ENCODE measurements at places on chromosomes 4 and X. TPM values are rescaled to one million over a fixed set of nuclear protein-coding genes. Genes with fewer than 3 reads are reported as not detected.

DNA sequence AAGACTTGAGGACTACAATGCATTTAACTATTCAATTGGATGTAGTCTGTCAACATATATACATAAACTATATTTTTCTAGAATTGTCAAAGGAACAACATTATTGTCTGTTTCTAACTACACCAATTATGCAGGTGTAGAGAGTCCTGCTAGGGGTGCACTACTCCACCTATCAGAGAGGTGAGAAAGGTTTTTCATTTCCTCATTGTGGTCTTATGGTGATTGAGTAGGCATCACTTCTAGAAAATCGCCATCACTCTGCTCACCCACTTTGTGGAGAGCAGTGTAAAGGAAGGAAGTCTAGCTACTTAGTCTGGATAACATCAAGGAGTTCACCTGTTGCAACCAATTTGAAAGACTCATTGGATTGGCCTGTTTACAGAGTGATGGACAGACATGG, 4.4 kb upstream of the ADH1C start:
- no peaks in the 10 kb centered on the region for H3K27me3 ChIP-seq
- H3K4me3 ChIP-seq: no peak overlapping the region
- H3K36me3 ChIP-seq: no peaks in the 10 kb centered on the region

- H3K27me3 ChIP-seq: no peaks in the 10 kb centered on the region
- H3K36me3 ChIP-seq: peaks cover 5% of the 10 kb centered on the region
- peak overlapping the region; percentile 4 for H3K4me3 ChIP-seq
- peaks cover 10% of the 10 kb centered on the region for H3K4me1 ChIP-seq
These were observed 174.3 kb downstream of the ADGRL3 start for GRCh38 chr4:61374447-61374891.

GRCh38 chrX:10015723-10016518, 48.8 kb downstream of the CLDN34 start:
- no peak for DNase-seq
- no peaks in the 10 kb centered on the region for H3K27me3 ChIP-seq
- peak overlapping the region; percentile 76 for H3K27ac ChIP-seq
- H3K4me3 ChIP-seq: peak overlapping the region; percentile 85
- peaks cover 12% of the 10 kb centered on the region for H3K4me1 ChIP-seq

SPANXD gene
- total RNA-seq: not detected

DNA sequence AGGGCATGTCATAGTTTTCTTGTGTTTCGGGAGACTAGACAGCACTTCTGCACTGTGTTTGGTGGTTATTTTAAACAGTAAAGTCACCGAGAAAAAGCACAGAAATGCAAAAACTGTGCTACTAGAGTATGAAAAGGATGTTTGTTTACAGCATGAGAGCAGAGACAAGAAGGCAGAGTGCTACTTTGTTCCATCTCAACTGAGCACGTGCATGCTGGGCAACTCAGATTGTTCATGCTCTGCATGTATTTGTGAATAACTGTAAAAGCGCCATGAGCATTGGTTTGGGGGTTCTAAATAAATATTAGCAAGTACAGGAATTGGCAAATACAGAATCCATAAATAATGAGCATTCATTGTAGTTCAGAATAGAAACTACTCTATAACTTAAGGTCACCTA, 7.4 kb downstream of the EVC start:
- H3K4me1 ChIP-seq: peaks cover 6% of the 10 kb centered on the region
- H3K27me3 ChIP-seq: no peaks in the 10 kb centered on the region
- no peak overlapping the region for H3K4me3 ChIP-seq
- no peak for DNase-seq
- no peak overlapping the region for H3K27ac ChIP-seq

GRCh38 chrX:139708067-139708466, at the start of gene MCF2:
Gene MCF2, minus strand, starts transcription at chrX:139708167. Its CDS starts 56,423 bp downstream, at chrX:139651744.
- no peak within 1 kb of the TSS for H3K27ac ChIP-seq
- H3K4me3 ChIP-seq: no peak within 1 kb of the TSS
- H3K4me1 ChIP-seq: no peaks in the 10 kb centered on the region
- no peaks in the 10 kb centered on the region for H3K27me3 ChIP-seq

CT45A3 gene
- not detected for total RNA-seq

CXorf49B gene
- not detected for total RNA-seq

TXK gene
- total RNA-seq: 1.3 TPM

- no peak for DNase-seq
- no peak overlapping the region for H3K4me3 ChIP-seq
- H3K4me1 ChIP-seq: no peaks in the 10 kb centered on the region
- H3K36me3 ChIP-seq: no peaks in the 10 kb centered on the region
These were observed 591.9 kb downstream of the TECRL start for GRCh38 chr4:63817196-63817865.

NPY5R gene
- not detected for total RNA-seq

DNA sequence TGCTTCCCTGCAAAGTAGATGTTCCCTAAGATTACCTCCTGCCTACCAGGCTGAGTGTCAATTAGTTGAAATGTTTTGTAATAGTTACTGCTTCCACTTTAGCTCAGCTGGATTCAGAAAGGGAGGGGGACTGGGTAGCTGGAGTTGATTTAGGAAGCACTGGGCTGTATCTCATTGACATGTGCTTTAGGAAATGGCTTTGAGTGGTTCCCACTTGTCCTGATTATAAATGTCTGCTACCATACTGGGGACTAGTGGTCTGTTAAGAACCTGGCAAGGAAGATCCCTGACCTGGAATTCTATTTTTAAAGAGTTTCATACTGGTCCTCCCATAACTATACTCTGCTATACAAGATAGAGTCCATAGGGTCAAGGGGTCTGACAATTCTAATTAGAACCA, 363.9 kb upstream of the PPP1R2C start:
- H3K27me3 ChIP-seq: no peaks in the 10 kb centered on the region
- no peaks in the 10 kb centered on the region for H3K36me3 ChIP-seq
- H3K4me1 ChIP-seq: no peaks in the 10 kb centered on the region
- no peak overlapping the region for H3K27ac ChIP-seq

DNA sequence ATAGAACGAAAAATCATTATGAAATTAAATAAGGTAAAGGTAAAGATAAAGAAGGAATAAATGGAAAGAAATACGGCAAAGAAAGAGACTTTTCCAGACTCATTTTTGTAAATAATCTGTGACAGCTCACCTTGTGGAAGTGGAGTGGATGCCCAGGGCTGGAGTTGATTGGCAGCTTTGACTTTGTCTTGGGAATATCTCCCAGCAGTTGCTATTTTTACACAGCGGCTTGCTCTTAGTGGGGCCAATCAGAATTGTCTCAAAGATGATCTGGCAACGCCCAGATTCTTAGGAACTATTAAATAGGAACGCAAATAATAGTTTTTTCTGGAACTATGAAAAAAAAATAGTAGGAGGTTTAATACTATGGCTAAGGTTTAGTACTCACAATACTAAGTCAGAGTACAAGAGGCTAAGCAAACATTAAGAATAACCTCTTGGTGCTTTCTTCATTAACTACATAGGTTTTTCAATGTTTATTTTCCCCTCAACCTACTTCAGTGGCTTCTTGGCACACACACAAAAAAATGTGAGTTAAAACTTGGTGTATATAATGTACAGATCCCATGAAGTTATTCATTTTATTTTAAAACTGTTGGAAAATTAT, 132.7 kb downstream of the TRAM1L1 start:
- no peak overlapping the region for H3K4me3 ChIP-seq
- no peak for DNase-seq

DNA sequence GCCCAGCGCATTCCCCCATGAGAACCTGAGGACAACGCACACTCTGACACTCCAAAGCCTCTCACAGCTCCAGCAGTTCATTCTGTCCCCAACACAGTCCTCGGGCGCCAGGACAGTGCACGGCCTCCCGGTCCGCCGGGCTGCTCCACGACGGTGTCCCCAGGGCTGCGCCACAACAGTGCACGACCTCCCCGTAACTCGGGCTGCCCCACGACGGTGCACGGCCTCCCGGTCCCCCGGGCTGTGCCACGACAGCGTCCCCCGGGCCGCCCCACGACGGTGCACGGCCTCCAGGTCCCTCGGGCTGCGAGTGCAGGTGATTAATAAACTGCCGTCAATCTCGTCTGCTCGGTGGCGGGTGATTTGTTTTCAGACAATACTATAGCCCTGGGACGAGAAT, 585.1 kb upstream of the FRG1 start:
- H3K36me3 ChIP-seq: no peaks in the 10 kb centered on the region
- H3K4me1 ChIP-seq: no peaks in the 10 kb centered on the region
- no peak overlapping the region for H3K4me3 ChIP-seq
- H3K27ac ChIP-seq: no peak overlapping the region
- no peaks in the 10 kb centered on the region for H3K27me3 ChIP-seq

DNA sequence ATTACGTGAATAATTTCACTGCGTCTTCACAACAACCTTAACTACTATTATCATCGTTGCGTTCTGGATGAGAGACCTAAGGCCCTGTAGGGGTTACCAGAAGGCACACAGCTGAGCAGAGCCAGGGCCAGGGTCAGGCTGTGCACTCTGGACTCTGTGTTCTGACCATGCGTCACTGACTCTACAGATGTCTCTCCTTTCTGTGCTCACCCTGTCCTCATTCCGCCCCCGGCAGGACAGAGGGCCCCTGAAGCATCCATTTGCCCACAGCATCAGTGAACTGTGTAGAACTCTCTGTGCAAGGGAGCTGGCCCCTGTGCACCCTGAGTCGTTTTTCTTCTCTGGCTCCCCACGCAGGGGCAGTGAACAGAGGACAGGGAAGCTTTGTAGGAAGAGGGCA, 21.3 kb downstream of the GPKOW start:
- H3K27ac ChIP-seq: peak overlapping the region; percentile 39
- no peaks in the 10 kb centered on the region for H3K27me3 ChIP-seq
- peak overlapping the region; percentile 92 for H3K4me3 ChIP-seq
- no peak for DNase-seq

- no peak overlapping the region for H3K27ac ChIP-seq
- H3K4me1 ChIP-seq: peaks cover 6% of the 10 kb centered on the region
- H3K27me3 ChIP-seq: peaks cover 88% of the 10 kb centered on the region
- H3K36me3 ChIP-seq: no peaks in the 10 kb centered on the region
- no peak overlapping the region for H3K4me3 ChIP-seq
These were observed 8.7 kb upstream of the SHOX start for GRCh38 chrX:621705-622503.

GRCh38 chr4:14257903-14258302, 630.4 kb upstream of the BOD1L1 start:
- no peak for DNase-seq
- H3K27ac ChIP-seq: no peak overlapping the region
- no peaks in the 10 kb centered on the region for H3K36me3 ChIP-seq
- H3K27me3 ChIP-seq: no peaks in the 10 kb centered on the region
- no peaks in the 10 kb centered on the region for H3K4me1 ChIP-seq

USP38 gene
- 23.8 TPM for total RNA-seq

COL4A6 gene
- total RNA-seq: 20.8 TPM

All from type B pancreatic cell (in vitro differentiated cells).